Daoy (cell line): ENCODE measurements at places on chromosomes 3 and 15. TPM values are rescaled to one million over a fixed set of nuclear protein-coding genes. Genes with fewer than 3 reads are reported as not detected.

Gene TP63
- total RNA-seq = 0.29 and 0.36 TPM in 2 replicates

Gene CX3CR1
- total RNA-seq = not detected in 2 replicates

Gene GOLGA6B
- not detected in 2 replicates for total RNA-seq

Gene RHCG
- total RNA-seq = not detected in 2 replicates

Gene ACSBG1
- total RNA-seq = not detected in 2 replicates

Gene SERINC4
- total RNA-seq = 0.11 TPM in 1 of 2 replicates, not detected in the other

Gene MST1R
- total RNA-seq = not detected in 2 replicates

Gene IL17RE
- 0.06 and 0.18 TPM in 2 replicates for total RNA-seq

Gene CHRFAM7A
- total RNA-seq = 8.4 and 17.5 TPM in 2 replicates

Gene CERS3
- not detected in 2 replicates for total RNA-seq

Gene GPR87
- 0.40 and 0.77 TPM in 2 replicates for total RNA-seq

Gene POLG
- 30.9 and 35.0 TPM in 2 replicates for total RNA-seq

Gene AP3B2
- total RNA-seq = 0.24 and 1.5 TPM in 2 replicates

Gene LCTL
- total RNA-seq = 0.57 TPM in 1 of 2 replicates, not detected in the other

Gene SOX14
- total RNA-seq = not detected in 2 replicates

Gene AHSG
- total RNA-seq = not detected in 2 replicates

Gene RETNLB
- not detected in 2 replicates for total RNA-seq

Gene GABRB3
- 3.3 and 6.6 TPM in 2 replicates for total RNA-seq

Gene NR1I2
- total RNA-seq = 1.0 and 1.3 TPM in 2 replicates

Gene TMEM266
- not detected in 2 replicates for total RNA-seq

Gene MYRIP
- not detected in 2 replicates for total RNA-seq

Gene SLC12A8
- total RNA-seq = 2.0 and 6.3 TPM in 2 replicates

Gene ZNF80
- total RNA-seq = not detected in 2 replicates

Gene TMCO5A
- not detected in 2 replicates for total RNA-seq

Gene ENTPD3
- 4.2 TPM in 1 of 2 replicates, not detected in the other for total RNA-seq

Gene FBXO40
- total RNA-seq = not detected in 2 replicates

Gene PPP2R3A
- total RNA-seq = 6.5 and 10.2 TPM in 2 replicates

Gene GADL1
- not detected in 2 replicates for total RNA-seq

Gene PLSCR5
- not detected in 2 replicates for total RNA-seq

Gene PCSK6
- 8.1 and 8.8 TPM in 2 replicates for total RNA-seq

Gene KNG1
- total RNA-seq = not detected in 2 replicates

Gene ARNT2
- 7.8 and 8.0 TPM in 2 replicates for total RNA-seq

Gene FANCD2OS
- not detected in 2 replicates for total RNA-seq

Gene MORC1
- total RNA-seq = not detected in 2 replicates

Gene MUC13
- 0.11 TPM in 1 of 2 replicates, not detected in the other for total RNA-seq

Gene AGBL1
- not detected in 2 replicates for total RNA-seq

Gene ACVR2B
- total RNA-seq = 2.9 and 3.7 TPM in 2 replicates

Gene ATP8B4
- not detected in 2 replicates for total RNA-seq

Gene RPP25
- 2.2 and 3.2 TPM in 2 replicates for total RNA-seq

Gene WDR72
- 0.12 and 0.17 TPM in 2 replicates for total RNA-seq

Gene RAB7A
- 42.7 and 49.5 TPM in 2 replicates for total RNA-seq

Gene VEPH1
- 74.1 and 87.1 TPM in 2 replicates for total RNA-seq

Gene HTR3E
- total RNA-seq = not detected in 2 replicates

Gene WHAMM
- total RNA-seq = 2.5 and 3.2 TPM in 2 replicates

Gene ALPK3
- total RNA-seq = 0.11 and 0.24 TPM in 2 replicates

Gene BNC1
- total RNA-seq = 8.5 and 9.1 TPM in 2 replicates

Gene CLDN16
- total RNA-seq = 0.21 and 0.74 TPM in 2 replicates

Gene DUT
- 137 and 174 TPM in 2 replicates for total RNA-seq

Gene GP5
- total RNA-seq = not detected in 2 replicates

Gene TJP1
- 25.2 and 29.4 TPM in 2 replicates for total RNA-seq

Gene GOLGA8G
- 0.21 TPM in 1 of 2 replicates, not detected in the other for total RNA-seq

Gene SLC22A13
- 0.91 TPM in 1 of 2 replicates, not detected in the other for total RNA-seq

Gene AGTR1
- total RNA-seq = not detected in 2 replicates

Gene REC114
- not detected in 2 replicates for total RNA-seq

Gene RARRES1
- not detected in 2 replicates for total RNA-seq
